ENCODE measurements at places on chromosomes 11 and 22.

GRCh38 chr11:76626921-76627401 lies 43.6 kb downstream of the LRRC32 start:
- no peak for DNase-seq

- no peak for DNase-seq
These were observed 122.3 kb downstream of the RCN1 start for GRCh38 chr11:32213223-32213622.

GRCh38 chr11:3803726-3804495 lies 4.4 kb upstream of the PGAP2 start:
- DNase-seq: no peak

GRCh38 chr22:27952779-27953178 lies 33.7 kb upstream of the PITPNB start:
- no peak for DNase-seq

GRCh38 chr11:12411806-12412727 lies 34.7 kb downstream of the PARVA start:
- peak; percentile 91 for DNase-seq

- peak; percentile 74 for DNase-seq
These were observed 109.3 kb downstream of the GGTLC2 start for GRCh38 chr22:22753526-22754267.

- DNase-seq: no peak
These were observed 8.9 kb downstream of the OLFML1 start for GRCh38 chr11:7494086-7494745.

All from ELF-1 (cell line).